ENCODE measurements at places on chromosomes 12 and 14. TPM values are rescaled to one million over a fixed set of nuclear protein-coding genes. Genes with fewer than 3 reads are reported as not detected.

Gene MIP
- not detected for total RNA-seq

Gene GLIPR1
- 19.8 TPM for total RNA-seq

Gene EIF4B
- 820 TPM for total RNA-seq

Gene OAS3
- 3.2 TPM for total RNA-seq

Gene RBP5
- not detected for total RNA-seq

Gene AQP2
- total RNA-seq, result not detected

Gene PIGH
- total RNA-seq, result 12.2 TPM

Gene TUNAR
- total RNA-seq, result not detected
